ENCODE measurements at places on chromosomes 3 and 15.

DNA sequence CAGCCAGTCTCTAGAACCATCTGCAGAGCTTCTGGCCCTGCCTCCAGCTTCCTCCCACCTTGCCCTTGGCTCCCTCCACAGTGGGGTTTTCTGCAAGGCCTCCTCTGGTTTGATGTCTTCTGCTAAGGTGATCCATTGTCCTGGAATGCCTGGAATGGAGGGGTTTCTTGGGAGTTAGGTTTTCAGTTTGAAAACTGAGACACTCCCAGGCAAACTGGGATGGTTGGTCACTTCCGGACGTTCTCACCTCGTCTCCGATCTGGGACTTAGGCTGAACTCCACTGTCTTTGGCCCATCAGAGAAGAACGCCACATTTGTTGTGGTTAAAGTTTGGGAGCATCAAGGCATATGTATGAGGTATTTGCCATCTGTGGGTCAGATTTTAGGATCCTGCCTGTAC, 77.4 kb upstream of the KLHL25 start:
- no peak for DNase-seq

- DNase-seq: no peak
Observed at GRCh38 chr3:49470714-49471420, 800 bp downstream of the DAG1 start.

DNA sequence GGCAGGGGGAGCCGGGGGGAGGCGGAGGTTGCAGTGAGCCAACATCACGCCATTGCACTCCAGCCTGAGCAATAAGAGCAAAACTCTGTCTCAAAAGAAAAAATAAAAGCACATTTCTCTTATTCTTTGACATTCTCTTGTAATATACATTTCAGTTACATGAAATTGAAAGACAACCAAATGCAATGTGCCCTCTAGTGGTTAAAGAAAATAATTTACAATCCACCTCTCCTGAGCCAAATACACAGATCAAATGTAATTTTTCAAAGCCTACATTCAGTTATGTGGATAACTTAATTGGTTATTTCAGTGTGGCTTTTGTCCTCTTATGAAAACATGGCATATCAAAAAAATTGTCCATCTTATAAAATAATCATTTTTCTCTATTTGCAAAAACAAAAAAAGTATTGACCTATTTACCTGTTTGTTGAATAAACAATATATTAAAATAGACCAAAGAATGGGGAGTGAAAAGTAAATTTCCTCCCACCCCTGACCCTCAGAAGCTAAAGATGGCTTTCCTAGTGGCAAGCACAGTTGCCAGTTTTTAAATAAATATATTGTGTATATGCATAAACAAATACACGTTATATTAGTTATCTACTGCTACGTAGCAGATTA, 14.2 kb upstream of the U2SURP start:
- DNase-seq: no peak

- DNase-seq: no peak
Observed at GRCh38 chr15:81419332-81419943, 45.4 kb upstream of the TMC3 start.

DNA sequence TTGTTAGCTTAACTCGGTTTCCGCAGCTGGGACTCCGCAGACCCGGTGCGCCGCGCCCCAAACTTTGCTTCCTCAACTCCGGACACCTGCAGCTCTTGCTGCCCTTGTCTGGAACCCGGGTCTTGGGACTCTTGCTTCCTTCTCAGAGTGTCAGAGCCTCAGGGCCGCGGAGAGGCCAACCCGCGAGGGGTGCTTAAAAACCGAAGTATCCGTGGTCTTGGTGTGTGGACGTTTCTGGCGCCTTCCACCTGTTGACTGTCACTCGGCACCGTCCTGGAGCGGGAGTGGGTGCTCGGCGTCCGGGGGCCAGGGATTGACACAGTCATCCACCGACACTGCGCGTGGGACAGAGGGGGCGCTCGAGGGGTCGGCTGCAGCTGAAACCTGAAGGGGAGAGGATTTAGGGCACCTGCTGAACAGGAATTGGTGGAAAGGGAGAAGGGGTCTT, 386 bp downstream of the SQOR start:
- DNase-seq: peak; percentile 67

DNA sequence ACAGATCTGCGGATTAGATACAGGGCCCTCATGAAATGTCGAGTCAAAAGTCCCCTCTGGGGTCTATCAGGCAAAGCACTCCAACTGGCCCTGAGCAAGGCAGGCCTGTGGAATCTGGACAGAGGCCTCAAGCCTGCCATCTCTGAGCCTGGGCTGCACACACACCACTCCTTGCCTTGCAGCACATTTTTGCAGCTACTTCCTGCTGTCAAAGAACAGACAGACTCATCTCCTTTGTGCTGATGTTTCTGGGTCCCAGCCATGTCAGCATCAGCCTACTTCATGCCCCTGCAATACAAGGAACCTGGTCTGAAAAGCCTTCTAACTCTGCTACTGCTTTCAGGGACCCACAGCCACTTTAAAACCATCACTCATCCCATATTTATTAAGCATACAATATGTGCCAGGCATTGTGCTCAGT, 60.6 kb upstream of the IL12A start:
- no peak for DNase-seq

- no peak for DNase-seq
Observed at GRCh38 chr3:72143966-72144717, 359.2 kb upstream of the PROK2 start.

GRCh38 chr3:116980099-116980498, 270.5 kb downstream of the TUSC7 start:
- no peak for DNase-seq

DNA sequence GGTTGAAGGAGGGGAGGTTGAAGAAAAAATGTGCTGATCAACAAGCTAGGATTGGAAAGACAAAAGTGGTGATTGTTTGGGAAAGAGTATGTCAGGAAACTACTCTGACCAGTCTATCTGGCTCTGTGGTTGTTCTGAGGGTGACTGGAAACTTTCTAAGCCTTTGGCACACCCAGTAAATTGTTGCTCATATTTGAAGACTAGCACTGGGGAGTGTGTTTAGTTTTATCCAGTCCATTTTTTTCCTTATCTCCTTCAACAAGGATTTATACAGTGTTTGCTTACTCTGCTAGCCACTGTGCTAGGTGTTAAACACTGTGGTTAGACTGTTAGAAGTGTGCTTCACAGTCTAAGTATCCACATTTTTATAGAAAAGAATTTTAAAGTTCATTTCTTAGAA, 28.8 kb downstream of the PPM1L start:
- DNase-seq: no peak

DNA sequence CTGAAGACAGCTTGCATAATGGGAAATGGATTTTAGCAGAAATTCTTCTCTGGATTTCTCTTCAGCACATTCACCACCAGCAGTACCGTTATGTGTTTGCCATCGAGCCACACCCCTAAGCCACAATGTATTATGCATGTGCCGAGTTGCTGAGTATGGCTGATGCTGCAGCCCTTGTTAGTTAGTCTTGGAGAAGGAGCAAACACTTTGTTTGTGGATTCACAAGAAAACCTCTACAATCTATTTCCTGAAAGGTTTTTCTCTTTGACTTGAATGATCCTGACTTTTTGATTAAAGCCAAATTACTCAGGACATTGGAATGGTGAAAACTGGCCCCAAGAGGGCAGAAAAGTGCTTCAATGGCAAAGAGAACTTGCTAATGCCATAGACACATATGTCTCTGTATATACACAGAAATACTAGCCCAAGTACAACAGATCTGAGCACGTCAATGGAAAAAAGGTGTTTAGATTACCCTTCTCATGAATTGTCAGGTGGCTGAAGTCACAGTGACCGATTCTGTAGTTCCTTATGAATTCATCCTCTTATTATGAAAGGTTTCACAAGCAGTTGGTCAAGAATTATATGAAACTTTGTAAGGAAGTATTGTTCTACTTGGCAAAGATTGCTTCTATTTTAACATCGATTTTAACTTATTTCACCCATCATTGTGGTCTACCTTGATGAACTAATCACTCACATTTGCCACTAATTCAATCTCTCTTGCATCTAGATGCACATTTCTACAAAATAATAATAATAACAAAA, 103.0 kb downstream of the P3H2 start:
- DNase-seq: no peak

DNA sequence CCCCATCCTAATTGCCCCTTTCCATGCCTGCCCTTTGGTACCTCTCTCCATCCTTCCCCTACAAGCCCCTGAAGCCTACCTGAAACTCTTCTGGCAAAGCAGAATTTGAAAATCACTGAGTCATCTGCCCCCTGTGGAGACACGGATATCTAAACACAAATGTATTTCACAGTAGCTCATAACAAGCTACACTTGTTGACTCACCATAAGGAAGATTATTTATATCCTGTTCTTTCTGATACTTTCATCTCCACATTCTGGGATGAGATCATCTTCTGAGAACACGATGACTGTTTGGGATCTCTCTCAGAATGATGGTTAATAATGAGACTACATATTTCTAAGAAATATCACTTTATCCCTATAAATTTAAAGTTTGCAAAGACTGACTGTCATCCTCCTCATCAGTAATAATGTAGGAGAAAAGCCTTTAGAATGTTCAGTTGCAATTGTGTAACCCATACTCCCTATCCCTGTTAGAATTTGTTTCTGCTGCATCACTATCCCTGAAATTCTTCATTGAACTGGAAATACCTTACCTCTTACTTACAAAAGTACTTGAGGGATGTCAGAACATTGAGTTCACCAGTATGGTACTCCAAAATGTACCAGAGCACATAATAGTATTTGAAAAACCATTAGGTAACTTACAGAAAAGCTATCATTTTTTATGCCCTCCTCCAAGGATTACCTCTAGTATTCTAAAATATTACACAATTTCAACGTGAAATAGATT, 116.1 kb upstream of the IL12A start:
- no peak for DNase-seq

- no peak for DNase-seq
Observed at GRCh38 chr15:86915811-86916331, 836.2 kb downstream of the AGBL1 start.

DNA sequence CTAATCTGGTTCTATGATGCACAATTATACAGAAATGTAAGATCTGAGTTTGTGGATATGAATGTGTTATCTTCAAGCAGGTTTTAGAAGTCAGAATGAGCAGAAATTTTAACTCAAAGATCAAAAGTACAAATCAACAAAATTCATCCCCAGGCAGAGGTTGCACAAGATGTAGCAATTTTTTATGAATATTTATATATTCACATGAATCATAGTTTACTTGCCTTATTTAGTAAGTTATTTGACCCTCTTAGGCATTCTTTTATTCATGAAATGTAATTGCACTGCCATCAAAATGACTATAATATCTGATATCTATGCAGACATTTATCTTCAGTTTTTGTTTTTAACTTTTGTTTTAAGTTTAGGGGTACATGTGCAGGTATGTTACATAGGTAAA, 103.1 kb upstream of the DAZL start:
- DNase-seq: no peak

DNA sequence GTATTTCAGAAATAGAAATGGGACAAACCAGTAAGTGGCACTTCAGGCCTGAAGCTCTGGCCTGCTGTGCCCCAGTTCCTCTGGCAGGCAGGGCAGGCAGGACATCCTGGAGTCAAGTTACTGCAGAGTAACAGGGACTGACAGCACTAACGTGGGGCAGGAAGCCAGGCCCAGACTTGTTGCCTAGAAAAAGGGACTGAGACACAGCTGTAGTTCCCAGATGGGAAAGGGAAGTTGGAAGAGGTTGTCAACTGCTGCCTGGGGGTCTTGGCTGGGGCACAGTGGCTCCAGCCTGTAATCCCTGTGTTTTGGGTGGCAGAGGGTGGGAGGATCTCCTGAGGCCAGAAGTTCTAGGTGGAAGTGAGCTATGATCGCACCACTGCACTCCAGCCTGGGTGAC, 171.9 kb downstream of the FMN1 start:
- no peak for DNase-seq

DNA sequence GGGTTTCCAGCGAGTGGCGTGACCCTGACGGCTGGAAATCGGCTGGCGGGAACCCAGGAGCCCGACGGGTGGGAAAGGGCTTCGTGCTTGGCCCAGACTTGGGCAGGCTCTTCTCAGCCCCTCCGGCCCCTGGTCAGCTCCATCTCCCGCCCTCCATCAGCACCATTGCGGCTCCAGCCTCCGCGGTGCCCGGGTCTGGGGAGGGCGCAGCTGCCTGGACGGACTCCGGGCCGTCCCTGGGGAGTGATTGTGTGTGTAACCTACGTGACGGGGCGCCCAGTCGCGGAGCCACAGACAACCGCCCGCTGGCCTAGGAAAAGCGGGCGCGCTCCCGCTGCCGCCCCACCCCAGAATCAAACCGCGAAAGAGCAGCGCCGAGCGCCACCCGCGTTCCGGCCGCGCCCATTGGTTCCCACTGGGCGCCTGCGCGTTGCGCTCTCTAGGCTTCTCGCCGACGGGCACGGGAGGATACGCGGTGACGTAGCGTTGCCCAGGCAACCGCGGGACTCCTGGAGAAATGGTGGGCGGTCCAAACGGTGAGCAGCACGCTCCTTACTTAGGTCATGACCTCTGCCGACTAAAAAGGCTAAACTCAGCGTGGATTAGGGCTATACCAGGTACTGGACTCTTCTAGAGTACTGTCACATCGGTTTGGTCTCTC, at the start of gene CFAP20DC:
TSS of gene CFAP20DC (minus strand) at position 355 of the 661 bp plus-strand sequence. CDS start 394 bp downstream, outside the sequence.
- DNase-seq: peak; percentile 91

- peak; percentile 11 for DNase-seq
Observed at GRCh38 chr3:53287131-53287629, 31.4 kb upstream of the TKT start.

GRCh38 chr3:23746441-23746840, 59.3 kb upstream of the UBE2E1 start:
- no peak for DNase-seq

GRCh38 chr3:48501196-48501595, 2.8 kb downstream of the SHISA5 start:
- no peak for DNase-seq

GRCh38 chr3:40572588-40572987, 47.8 kb downstream of the ZNF621 start:
- DNase-seq: no peak

- DNase-seq: no peak
Observed at GRCh38 chr15:48330105-48330785, 984 bp upstream of the DUT start.

- no peak for DNase-seq
Observed at GRCh38 chr3:129123314-129124060, 1.9 kb upstream of the RAB43 start.

DNA sequence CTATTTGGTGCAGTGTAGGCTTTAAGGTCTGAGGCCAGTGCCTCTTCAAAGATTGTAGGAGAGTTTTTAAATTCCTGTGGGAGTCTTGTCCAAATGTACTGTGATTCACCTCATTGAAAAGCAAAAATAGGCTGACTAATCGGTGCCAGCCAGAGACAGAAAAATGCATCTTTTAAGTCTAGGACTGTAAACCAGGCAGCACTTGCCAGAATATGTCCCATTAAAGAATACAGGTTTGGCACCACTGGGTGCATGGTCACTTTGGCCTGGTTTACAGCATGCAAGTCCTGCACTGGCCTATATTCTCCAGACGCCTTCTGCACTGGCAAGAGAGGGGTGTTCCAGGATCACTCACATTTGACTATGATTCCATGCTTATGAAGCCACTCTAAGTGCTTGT, 20.3 kb upstream of the NOX5 start:
- no peak for DNase-seq

- DNase-seq: no peak
Observed at GRCh38 chr15:61499376-61499775, 270.3 kb upstream of the RORA start.

GRCh38 chr3:150443331-150443741, 35.2 kb downstream of the TSC22D2 start:
- DNase-seq: no peak
